Adipocyte (in vitro differentiated cells): ENCODE measurements at places on chromosomes 13 and 19.
A peak's percentile ranks its signal among the peaks of the same experiment; 100 is the strongest.

GRCh38 chr13:102999499-102999898 lies 66.7 kb downstream of the SLC10A2 start:
- DNase-seq: no peak

GRCh38 chr19:48638831-48639381 lies 1.7 kb upstream of the DBP start:
- DNase-seq: no peak

DNA sequence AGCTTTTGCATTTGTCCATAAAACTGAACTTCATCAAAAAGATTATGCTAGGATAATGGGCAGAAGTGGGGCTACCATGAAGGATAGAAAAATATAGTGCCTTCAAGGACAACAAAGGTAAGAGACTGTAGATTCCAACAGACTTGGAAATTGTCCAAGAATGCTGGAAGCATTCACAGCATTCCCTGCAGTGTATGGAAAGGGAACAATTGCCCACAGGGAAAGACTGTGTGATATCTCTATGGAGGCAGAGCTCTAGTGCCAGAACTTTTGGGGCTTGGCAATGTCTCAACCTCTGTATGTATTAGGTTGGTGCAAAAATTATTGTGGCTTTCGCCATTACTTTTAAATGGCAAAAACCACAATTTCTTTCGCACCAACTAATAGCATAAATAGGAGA lies 1598.8 kb upstream of the MIR17HG start:
- DNase-seq: no peak

- peak; percentile 89 for DNase-seq
These were observed 107.4 kb upstream of the SLC7A1 start for GRCh38 chr13:29702912-29703351.

GRCh38 chr19:8069096-8069973 lies 16.8 kb downstream of the CCL25 start:
- no peak for DNase-seq

- DNase-seq: no peak
These were observed 208.7 kb upstream of the OBI1 start for GRCh38 chr13:78867655-78868054.

GRCh38 chr13:40980461-40980860 lies 38.7 kb downstream of the ELF1 start:
- no peak for DNase-seq

- DNase-seq: peak; percentile 13
These were observed 20.6 kb downstream of the TUBGCP3 start for GRCh38 chr13:112567161-112567862.
